ENCODE measurements at places on chromosomes 1 and 21.
A peak's percentile ranks its signal among the peaks of the same experiment; 100 is the strongest.

- DNase-seq = no peak
These were observed 38.8 kb downstream of the RCAN1 start for GRCh38 chr21:34576041-34576511.

DNA sequence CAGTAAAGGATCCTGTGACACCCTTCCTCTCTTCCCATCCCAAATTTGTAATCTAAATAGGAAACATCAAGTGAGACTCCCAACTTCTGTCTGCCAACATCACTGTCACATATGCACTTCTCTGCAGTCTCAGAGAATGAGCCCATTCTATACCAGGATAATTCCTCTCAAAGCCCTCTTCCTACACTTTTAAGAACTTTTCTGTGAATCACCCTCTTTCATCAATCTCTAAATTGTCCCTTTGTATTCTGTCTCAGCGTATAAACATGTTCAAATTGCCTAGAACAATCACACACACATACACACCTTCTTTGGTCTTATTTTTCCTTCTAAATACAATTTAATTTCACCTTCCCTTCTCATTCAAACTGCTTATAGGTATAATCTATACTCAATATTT is 111.8 kb downstream of the PTBP2 start:
- no peak for DNase-seq

- no peak for DNase-seq
These were observed 40.2 kb upstream of the SLC6A9 start for GRCh38 chr1:44071461-44071860.

GRCh38 chr1:4027492-4028138 is 127.5 kb upstream of the C1orf174 start:
- DNase-seq = no peak

DNA sequence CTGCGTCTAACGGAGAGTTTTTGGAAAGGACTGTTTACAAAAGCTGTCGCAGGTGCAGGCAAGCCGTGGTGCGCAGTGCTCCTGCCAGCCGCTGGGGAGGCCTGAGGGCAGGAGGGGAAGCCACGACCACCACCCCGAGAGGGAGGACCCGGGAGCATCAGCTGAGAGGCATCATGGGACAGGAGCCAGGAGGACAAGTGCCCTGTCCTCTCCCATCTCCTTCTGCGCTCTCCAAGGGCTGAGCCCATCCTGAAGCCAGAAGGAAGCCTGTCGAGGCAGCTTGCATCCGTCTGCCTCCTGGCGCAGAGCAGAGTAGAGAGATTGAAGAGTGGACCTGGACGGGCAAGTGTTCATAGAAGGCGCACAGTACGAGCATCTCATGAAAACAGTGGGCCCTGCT is 310.9 kb downstream of the KIF26B start:
- DNase-seq = no peak

- no peak for DNase-seq
These were observed 19.0 kb upstream of the VCAM1 start for GRCh38 chr1:100700586-100700985.

GRCh38 chr1:170483051-170483450 is 48.9 kb upstream of the GORAB start:
- no peak for DNase-seq

DNA sequence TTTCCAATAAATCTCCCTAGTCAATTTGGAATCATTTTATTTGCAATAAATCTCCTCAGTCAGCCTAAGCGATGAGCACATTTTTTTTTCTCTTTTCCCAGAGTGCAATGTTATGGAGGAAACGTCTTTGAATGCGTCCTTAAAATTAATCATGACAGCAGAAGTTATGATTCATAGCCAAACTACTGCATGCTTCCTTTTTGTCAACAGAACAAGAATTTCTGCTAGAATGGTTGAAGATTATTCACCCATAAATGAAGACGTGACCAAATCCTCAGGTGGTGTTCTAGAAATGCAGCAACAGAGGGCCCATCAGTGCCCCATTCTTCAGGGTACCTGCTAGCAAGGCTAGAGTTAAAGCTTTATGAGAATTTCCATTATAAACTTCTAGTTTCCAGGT is 407.9 kb upstream of the PKN2 start:
- no peak for DNase-seq

GRCh38 chr1:232143315-232143886 is 486.5 kb downstream of the SIPA1L2 start:
- no peak for DNase-seq

GRCh38 chr1:29966526-29967045 is 730.3 kb downstream of the PTPRU start:
- DNase-seq = no peak

- DNase-seq = no peak
These were observed 16.2 kb upstream of the PDXK start for GRCh38 chr21:43702785-43703034.

GRCh38 chr1:87436534-87436933 is 107.9 kb downstream of the LMO4 start:
- DNase-seq = no peak

GRCh38 chr1:7912743-7913557 is 27.7 kb downstream of the TNFRSF9 start:
- DNase-seq = no peak

DNA sequence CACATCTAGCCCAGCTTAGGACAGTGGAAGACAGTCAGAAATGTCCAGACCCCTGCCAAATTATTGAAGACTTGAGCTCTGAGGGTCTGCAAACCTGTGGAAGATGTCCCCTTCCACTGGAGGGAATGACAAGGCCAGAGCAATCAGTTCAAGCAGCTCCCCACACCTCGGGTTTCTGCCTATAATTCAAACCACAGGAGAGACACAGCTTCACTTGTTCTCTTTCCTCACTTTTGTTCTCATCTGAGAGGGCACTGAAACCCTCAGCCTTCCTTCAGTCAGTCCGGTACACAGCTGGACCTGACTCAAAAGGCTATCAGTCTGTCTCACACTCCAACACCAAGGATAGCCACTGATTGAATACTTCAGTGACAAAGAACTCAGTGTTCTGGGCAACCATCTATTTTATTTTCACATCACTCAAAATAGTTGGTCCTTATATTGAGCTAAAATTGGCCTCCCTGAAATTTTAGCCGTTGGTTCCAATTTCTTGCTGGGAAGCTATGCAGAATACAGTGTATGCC is 70.1 kb downstream of the TENT5C start:
- DNase-seq = no peak

DNA sequence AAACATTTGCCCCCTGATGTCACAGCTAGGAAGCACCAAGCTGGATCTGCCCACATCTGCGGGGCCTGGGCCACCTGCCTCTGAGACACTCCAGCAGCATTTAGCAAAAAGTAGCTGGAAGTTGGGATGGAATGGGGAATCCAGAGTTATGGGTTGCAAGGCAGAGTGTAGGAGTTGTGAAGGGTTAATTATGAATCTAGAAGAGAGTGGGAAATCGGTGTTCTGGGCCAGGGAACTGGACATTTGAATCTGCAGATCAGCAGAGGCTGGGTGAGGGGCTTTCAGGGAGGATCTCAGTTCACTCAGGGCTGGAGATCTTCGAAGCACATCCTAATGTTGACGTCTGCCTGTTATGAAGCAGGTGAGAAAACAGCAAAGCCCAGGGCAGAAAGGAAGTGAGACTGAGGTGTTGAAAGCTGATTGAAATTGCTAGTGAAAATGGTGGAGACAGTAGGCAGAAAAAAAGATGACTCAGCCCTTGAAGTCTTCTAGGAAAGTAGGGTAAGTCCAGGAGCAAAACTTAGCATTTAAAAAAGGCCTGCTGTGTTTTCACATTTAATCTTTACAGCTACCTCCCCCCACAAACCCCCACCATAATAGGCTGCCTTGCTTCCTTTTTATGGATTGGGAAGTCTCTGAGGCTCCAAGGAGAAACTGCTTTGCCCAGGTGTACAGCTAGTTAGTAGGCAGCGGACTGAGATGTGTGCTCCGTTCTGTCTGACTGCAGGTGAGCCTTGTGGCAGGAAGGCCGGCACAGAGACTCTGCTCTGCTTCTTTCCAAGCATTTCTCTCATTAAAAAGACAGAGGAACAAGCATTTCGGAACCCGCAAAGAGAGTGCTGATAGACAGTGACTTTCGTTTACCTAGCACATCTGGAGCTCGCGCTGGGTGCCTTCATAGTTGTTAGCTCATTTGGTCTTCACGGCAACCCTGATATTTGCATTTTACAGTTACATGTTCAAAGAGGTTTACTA is 7.2 kb downstream of the VANGL1 start:
- no peak for DNase-seq

GRCh38 chr1:172824209-172824608 is 165.3 kb downstream of the FASLG start:
- DNase-seq = no peak

DNA sequence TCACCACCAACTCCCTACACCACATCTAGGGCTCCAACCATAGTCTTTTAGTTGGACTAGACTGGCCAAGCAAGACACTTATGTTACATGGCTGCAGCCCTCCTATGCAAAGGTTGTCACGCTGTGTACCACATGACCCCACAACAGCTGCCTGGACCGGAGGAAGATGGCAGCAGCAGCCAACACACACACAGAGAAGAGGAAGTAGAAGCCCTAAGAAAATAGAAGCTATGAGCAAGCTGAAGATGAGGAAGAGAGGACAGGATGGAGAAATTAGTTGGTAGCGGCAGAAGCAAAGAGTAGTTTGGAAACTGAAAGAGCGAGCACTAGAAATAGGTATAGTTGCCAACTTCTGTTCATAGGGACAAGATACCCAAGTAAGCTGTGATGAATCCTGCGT is 60.8 kb upstream of the RALGPS2 start:
- DNase-seq = no peak

- DNase-seq = no peak
These were observed 221.8 kb downstream of the TTLL7 start for GRCh38 chr1:83776913-83777757.

- no peak for DNase-seq
These were observed 13.8 kb upstream of the RIPPLY3 start for GRCh38 chr21:36992671-36993070.

DNA sequence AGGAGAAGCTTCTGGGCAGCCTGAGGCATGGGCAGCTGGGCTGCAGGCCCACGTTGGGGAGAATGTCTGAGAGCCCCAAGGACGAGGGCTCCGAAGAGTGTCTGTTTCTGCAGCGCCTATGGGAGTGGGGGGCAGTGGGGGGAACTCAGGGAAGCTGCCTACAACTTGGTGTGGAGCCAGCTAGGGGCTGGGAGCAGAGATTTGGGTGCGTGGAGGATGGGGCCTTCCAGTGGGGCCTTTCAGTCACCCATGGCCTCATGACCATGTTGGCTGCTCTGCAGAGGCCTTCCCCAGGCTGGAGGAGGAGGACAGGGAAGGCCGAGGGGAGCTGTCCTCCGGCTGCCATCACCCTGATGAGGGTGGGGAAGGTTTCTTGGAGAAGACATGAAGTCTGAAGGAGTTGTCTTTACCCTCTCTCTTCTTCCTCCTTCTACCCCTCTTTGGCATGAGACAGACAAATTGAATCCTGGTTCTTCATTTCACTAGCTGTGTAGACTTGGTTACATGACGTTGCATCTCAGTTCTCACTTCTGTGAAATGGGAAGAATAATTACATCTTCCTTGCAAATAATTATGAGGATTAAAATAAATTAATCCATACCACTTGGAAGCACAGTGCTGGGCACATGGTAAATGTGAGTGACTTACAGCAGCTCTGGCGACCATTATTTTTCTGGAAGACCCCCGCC is 8.3 kb downstream of the PPFIA4 start:
- DNase-seq = no peak

GRCh38 chr1:242427519-242427918 is 97.0 kb downstream of the PLD5 start:
- DNase-seq = no peak

GRCh38 chr1:97245682-97246081 is 524.1 kb downstream of the PTBP2 start:
- DNase-seq = no peak

- no peak for DNase-seq
These were observed 5.3 kb upstream of the MROH9 start for GRCh38 chr1:170929835-170930554.

DNA sequence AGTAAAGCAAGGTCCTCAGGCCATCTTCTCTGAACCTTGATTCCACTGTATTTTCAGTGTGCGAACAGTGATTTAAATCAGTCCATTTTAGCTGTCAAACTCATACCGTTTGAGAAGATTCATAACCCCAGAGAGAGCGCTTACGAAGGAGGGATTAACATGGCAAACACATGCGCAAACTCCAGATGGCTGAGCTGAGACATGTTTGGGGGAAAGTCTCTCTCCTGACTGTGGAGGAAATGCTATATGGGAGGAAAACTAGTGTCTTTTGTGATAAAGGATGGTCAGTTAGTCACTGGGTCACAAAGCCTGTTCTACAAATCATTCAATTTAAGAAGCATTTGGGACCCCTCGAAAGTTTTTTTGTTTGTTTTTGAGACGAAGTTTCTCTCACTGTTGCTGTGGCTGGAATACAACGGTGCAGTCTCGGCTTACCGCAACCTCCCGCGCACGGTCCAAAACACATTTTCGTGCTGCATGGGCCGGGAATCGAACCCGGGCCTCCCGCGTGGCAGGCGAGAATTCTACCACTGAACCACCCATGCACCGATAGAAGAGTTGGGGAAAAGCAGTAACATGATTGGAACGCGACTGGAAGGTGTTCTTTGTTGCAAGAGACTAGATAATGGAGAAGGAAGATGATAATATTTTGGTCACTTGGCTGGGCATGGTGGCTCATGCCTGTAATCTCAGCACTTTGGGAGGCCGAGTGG is 58.4 kb upstream of the CXADR start:
- peak; percentile 15 for DNase-seq

DNA sequence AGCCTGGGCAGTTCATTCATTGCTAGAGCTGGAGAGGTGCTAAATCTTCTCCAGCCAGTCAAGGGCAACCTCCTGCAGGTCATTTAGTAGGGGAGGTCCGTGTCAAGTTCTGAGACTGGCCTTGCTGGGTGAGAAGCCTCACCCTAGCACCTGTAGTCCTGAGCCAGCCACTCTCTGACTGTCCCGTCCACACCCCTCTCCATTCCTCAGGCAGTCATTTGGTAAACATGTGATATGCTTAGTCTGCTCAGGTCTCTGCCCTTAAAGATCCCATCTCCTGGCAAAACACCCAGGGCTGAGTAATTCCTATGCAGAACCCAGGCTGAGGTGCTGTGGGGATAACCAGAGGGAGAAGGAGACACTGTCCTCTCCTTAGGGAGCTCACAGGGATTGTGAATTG is 13.7 kb upstream of the IGFN1 start:
- DNase-seq = no peak

- DNase-seq = no peak
These were observed 2.4 kb upstream of the PIK3R3 start for GRCh38 chr1:46134660-46135331.

- no peak for DNase-seq
These were observed 371.7 kb downstream of the PTPRC start for GRCh38 chr1:199010492-199010891.

GRCh38 chr1:18870957-18871356 is 11.5 kb upstream of the TAS1R2 start:
- DNase-seq = no peak

DNA sequence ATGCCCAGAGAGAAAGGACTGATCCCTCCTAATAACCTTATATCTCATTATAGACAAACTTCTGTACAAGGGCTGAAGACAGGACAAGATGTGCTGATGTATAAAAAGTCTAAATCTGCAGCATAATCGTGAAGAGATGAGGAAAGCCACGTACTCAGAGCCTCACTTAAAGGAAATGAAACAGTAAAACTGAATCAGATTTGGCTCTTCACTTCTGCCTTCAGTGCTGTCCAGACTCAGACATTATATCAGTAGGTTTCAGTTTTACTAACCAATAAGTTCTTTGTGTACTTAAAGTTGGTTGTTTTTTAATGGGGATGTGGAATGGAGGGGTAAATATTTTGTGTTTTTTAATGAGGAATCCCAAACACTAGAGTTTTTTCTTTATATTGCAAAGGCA is 45.3 kb upstream of the RGS1 start:
- DNase-seq = no peak
